ENCODE measurements at places on chromosomes 5 and 9. TPM values are rescaled to one million over a fixed set of nuclear protein-coding genes. Genes with fewer than 3 reads are reported as not detected.

The ADAMTS19 gene
- total RNA-seq, result not detected

DNA sequence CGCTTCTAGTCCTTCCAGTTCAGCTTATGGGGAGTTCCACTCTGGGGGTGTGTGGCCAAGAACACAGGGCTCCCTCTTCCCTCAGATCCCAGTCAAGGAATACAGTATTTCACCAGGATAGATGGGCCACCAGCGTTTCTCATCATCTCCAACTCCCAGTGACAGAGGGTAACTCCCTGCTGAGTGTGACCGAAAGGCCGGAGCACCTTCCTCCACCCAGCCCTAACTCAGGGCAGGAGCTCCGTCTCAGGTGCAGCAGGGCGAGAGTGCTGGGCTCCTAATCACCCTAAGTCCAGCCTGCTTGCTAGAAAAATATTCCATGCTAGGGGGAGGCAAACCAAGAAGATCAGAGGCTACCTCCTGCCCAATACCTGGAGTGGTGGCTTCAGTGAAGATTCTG lies 102.6 kb downstream of the ADAMTS2 start:
- DNase-seq, result no peak

- no peak for DNase-seq
Observed at GRCh38 chr5:128169401-128170017, 85.9 kb downstream of the SLC12A2 start.

DNA sequence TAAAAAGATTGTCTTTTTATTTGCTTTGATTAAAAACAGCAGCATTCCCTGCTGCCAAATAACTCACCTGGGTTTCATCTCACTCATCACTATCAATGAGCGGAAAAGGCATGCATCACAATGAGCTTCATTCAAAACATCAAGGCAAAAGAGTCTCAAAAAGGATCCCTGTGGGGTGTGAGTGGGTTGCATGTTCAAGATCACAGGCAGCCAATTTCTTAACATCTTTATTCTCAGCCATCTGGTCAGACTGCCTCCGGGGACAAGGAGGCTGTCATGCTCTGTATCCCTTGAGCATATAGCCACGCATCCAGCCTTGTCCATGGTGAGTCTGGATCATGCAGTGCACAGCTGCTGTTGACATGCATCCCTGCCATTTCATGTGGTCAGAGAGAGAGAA lies 117.1 kb downstream of the ICE1 start:
- no peak for DNase-seq

The TEX48 gene
- 0.61 TPM for total RNA-seq

DNA sequence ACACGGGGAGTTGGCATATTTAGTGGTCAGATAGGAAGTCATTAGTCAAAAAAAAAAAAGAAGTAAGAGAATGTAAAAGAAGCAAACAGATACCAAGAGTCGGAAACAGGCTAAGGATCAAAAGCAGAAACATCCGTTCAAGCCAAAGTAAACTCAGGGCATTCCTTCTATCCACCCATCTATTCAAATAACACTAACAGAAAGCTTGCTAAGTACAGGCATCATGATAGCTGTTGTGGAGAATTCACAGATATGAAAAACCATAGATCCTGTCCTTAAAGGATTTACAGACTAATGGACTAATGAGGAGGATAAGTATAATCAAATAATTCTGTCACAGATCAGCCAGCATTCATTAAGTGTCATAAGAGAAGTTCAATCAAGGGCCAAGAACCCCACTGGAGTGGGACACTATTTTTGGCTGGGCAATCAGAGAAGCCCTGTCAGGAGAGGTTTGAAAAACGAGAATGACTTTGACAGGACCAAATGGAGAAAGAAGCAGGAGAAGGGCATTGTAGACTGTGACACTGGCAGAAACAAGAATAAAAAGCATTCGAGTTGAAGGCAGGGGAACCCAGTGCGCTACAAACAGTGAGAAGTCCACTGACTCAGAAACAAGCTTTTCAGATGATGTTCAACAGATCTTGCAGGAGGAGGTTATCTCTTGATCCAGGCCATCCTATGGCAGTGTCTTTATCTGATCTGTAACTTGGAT lies 154.2 kb upstream of the TSLP start:
- DNase-seq, result no peak

DNA sequence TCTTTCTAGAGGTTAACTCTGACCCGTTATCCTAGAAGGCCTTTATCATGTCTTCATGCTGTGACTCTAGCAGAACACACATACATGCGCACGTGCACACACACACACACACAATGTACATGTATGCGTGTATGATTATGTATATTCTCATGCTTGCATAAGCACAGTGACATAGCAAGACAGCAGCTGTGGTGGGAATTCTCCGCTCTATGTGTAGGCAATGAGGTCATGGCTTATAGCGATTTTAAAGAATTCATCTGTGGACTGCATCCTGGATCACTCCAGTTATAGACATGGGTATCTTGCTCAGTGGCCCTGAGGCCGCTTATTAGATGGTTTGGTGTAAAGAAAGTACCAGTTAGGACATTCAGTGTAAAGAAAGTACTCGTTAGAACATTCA lies 106.2 kb downstream of the FBXL7 start:
- DNase-seq, result no peak

DNA sequence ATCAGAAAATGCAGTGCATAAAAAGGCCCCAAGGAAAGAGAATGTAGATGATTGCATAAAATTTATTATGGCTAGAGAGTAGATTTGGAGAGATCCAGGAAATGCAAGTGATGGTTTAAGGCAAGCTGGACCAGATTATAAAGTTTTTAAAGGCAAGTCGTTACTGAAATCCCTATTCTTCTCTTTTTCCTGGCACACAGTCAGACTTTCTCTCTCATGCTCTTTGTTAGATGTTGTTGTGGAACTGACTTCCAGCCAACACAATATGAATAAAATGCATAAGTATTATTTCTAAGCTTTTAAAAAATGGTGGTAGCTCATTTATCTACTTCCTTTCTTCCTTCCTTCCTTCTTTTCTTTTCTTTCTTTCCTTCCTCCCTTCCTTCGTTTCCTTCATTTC lies 1085.4 kb upstream of the CDH6 start:
- DNase-seq, result no peak

The MARCHF3 gene
- total RNA-seq, result 2.0 TPM

The PTGDS gene
- total RNA-seq, result 1.4 TPM

GRCh38 chr9:33177086-33177485 lies 9.9 kb upstream of the B4GALT1 start:
- DNase-seq, result no peak

- DNase-seq, result no peak
Observed at GRCh38 chr5:144487761-144488160, 317.1 kb downstream of the KCTD16 start.

- no peak for DNase-seq
Observed at GRCh38 chr5:54401515-54401914, 54.0 kb upstream of the HSPB3 start.

The ADAMTSL1 gene
- total RNA-seq, result not detected

DNA sequence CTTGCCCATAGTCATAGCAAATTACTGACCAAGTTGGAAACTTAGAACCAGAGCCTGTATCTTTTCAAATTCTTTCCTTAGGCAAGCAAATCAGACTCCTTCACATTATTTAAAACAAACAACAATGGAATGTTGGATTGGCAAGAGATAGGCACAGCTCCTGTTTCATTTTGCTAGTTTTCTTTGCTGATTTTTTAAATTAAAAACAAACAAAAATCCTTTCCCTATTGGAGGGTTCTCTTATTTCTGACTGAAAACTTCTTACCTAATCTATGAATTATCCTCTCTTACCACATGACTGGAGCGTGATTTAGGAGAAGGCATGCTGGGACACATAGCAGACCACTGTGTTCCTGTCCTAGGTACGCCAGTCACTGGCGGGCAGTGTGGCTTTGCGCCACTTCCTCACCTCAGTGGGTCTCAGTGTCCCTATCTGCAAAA lies 63.0 kb downstream of the TTC39B start:
- no peak for DNase-seq

DNA sequence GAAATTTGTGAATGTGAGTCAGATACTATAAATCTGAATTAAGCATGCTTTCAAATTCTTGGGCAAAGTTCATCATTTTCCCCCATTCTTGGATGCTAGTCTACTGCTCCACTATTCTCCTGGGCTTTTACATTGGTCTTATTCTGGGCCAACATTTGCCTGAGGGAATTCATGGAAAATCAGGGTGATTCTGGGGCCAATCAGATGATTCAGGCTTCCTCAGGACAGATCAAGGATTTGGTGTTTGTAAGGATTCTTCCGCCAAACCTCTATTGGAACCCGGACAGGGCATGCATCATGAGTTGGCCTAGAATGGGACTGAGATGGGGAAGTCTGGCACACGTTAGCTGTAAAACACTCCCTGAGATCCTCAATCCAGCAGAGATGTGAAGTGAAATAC lies 113.8 kb downstream of the MEF2C start:
- DNase-seq, result no peak

DNA sequence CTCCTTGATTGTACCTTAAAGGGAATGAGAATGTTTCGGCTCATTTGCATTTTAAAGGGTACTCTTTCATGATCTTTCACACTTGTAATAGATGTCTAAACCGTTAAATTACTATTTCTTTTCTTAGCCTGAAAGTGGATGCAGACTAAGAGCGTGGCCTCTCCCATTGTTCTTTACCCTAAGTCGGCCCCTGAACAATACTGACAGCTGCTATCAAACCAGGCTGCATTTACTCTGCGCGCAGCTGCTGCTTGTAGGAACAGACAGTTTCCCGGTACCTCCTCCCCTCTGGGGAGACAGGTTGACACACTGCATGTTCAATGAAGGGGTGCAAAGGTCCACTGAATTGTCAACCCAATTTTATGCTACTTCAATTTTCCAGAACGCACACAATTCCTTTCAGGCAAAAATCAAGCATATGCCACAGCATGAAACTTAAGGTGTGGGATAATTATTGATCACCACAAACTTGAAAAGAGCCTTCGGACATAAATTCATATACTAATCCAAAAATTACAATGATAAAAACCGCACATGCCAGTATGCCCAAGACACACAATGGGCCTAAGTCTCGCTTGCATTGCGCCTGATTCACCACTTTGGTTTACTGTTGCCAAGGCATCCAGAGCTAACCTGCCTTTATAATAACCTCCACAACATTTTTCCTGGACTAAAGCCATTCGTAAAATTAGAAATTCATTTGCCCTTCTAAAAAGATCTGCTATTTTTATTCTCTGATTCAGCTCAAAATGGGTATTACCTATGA lies 39.7 kb downstream of the TLE1 start:
- no peak for DNase-seq

DNA sequence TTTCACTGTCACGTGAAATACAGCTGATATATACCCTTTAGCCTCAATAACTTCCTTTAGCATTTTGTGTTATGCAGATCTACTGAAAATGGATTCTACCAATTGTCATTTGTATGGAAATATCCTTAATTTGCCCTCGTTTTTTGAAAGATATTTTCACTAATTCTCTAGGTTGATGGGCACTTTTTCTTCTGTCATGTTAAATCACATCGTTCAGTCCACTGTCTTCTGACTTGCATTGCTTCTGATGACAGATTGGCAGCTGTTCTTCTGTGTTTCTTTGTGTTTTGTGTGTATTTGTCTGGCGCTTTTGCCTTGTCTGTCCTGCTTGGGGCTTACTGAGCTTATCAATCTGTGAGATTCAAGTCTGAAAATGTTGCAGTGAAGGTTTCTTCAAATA lies 9.7 kb upstream of the CLPTM1L start:
- no peak for DNase-seq

The FAM163B gene
- not detected for total RNA-seq

The ANKRD18A gene
- total RNA-seq, result 0.11 TPM

The ZDHHC12 gene
- total RNA-seq, result 80.4 TPM

DNA sequence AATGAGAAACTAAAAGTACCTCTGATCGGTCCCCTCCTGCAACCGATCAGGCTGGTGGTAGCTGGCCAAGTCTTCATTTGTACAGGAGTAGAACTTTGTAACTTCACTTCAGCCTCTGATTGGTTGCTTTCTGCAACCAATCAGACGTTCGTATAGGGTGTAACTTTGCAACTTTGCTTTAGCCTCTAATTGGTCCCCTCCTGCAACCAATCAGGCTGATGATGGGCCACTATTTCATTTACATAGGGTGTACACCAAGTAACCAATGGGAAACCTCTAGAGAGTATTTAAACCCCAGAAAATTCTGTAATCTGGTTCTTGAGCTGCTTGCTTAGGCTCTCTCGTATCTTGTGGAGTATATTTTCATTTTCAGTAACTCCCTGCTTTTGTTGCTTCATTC lies 445.5 kb downstream of the MED10 start:
- no peak for DNase-seq

GRCh38 chr5:32499261-32499660 lies 54.7 kb upstream of the ZFR start:
- no peak for DNase-seq

DNA sequence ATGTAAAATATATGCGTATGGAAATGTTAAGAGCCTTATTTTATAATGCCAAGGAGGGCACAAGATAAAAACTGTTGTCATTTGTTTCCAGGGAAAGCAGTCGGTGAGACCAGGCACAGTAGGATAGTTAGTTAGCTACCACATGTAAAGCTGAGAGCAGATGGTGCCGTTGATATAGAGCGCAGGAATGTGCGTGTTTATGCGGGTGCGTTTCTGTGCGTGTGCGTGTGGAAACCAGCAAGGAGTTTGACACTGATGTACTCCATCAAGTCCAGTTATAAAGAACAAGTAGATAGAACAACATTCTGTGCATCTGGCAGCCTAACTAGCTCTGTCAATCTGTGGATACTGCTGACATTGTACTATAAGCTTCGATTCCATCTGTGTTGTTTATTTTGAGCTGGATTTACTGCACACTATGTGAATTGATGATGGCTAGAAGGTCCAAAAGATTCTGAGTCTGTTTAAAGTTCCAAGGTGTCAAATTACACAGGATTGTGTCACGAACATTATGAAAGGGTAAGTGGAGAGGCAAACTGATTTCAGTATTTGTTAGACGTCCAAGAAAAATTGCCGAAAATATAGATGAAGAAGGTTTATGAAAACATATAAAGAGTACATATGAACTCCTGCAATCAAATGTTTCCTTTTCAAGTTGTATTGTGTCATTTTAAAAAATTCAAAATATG lies 494.9 kb upstream of the MEF2C start:
- no peak for DNase-seq

DNA sequence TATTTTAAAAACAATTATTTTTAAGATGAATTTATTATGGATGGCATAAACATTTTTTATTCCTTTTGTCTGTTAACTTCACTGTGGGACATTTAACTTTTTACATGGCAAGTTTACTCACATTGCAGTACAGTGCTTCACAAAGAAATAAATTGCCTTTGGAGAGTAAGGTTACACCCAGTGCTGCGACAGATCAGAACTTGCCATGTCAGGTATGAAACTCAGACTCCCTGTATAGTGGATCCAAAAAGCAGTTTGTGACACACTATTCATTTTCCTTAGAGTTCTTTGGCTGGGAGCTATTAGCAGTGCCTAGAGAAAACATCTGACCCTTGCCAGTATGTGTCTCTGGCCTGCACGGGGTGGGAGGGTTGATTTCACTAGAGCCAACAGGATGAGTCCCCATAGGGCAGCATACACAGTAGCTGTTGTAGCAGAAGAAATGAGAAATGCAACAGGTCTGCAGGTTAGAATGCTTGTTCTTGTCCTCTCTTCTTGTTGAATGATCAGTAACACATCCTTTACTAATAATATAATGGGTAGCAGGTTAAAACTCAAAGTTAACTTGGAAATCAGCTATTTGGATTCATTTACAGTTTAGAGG lies 42.9 kb downstream of the STARD4 start:
- DNase-seq, result no peak

GRCh38 chr9:112793213-112793810 lies 42.8 kb downstream of the SNX30 start:
- DNase-seq, result peak; percentile 89

The FIBCD1 gene
- not detected for total RNA-seq

- DNase-seq, result no peak
Observed at GRCh38 chr9:91017245-91017644, 215.6 kb downstream of the SYK start.

- no peak for DNase-seq
Observed at GRCh38 chr5:60651872-60652620, 47.9 kb downstream of the DEPDC1B start.
